ENCODE measurements at places on chromosomes 1 and 21.
A peak's percentile ranks its signal among the peaks of the same experiment; 100 is the strongest.

- no peak for DNase-seq
Measured at GRCh38 chr1:107172450-107173170, 31.8 kb downstream of the NTNG1 start.

DNA sequence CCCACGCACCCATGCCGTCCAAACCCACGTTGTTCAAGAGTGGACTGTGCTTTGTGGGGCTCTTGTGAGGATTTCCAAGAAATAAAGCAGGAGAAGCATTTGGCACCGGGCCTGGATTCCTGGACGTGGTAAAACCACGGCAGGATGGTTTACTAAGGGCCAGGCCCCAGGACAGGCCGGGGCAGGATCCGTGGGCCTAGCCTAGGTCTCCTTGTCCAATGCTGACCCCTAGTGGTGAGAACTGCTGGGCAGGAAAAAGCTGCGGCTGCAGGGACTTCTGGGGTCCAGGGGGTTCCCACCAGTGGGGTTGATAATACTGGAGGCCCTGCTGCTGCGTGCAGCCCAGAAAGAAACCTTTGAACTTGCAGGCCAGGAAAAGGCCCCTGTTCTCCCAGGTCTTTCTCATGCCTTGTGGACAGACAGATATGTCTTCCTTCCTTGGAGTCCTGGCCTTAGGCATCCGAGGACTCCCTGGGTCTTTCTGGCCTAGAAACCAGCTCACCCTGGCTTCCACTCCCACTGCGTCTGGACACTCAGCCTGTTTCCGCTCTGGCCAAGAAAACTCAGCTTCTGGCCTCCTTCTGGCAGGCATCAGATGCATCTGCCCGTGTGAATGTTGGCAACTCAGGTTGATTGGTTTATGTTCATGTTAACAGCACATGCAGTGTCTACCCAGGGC lies 106.9 kb upstream of the TMEM51 start:
- DNase-seq = peak; percentile 79

GRCh38 chr1:227987181-227987580 lies 19.6 kb upstream of the WNT3A start:
- no peak for DNase-seq

DNA sequence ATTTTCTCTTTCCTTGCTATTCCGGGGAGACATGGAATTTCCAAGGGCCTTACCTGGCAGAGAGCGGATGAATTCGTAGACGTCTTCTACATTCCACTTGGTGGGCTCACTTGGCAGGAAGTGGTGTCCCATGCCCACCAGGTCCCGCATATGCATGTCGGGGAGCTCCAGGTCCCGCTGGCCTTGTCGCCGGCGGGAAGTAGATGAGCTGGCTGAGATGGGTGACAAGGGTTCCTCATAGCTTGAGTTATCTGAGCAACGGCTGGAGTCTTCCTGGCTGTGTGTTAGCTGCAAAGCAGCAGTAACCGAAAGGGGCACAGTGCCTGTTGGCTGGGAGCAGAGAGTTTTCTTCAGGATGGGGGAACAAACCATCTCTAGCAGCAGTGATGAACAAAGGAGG lies 7.9 kb upstream of the A3GALT2 start:
- DNase-seq = no peak

DNA sequence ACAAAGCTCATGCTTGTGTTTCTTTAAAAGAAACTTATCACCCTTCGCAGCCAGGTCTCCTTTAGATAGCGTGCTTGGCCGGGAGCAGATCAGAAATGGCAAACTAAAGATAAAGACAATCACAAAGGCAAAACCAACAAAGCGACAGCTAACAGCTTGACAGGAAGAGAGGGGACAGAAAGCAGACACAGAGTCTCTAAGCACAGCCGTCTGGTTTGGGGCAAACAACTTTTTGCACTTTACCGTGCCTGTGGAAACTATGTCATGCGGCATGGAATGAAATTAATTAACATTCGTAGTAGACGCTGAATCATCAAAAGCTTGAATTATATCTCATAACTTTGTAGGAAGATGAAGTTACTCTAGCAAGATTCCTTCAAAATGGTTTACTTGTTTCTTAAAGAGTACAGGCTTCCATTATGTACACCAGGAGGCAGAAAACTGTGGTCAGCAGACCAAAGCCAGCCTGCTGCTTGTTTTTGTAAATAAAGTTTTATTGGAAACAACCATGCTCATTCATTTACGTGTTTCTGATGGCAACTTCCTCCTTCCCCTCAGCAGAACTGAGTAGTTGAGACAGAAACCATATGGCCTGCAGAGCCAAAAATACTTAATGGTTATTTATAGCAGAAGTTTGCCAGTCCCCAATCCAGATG lies 183.2 kb downstream of the KIF26B start:
- no peak for DNase-seq

- DNase-seq = no peak
Measured at GRCh38 chr1:243638186-243638585, 211.9 kb downstream of the AKT3 start.

DNA sequence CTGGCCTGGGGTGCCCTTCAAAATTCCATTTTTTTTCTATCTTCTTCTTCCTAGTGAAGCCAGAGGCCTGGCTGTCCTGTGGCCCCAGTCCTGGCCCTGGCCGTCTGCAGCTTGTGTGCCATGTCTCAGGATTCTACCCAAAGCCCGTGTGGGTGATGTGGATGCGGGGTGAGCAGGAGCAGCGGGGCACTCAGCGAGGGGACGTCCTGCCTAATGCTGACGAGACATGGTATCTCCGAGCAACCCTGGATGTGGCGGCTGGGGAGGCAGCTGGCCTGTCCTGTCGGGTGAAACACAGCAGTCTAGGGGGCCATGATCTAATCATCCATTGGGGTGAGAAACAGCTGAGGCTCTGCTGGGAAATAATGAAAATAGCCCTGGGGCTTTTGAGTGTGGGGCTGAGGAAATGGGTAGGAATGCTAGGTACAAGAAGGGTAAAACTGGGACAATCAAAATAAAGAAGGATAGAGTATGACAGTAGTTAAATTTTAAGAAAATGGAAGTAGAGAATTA lies 2.1 kb downstream of the CD1E start:
- DNase-seq = no peak

GRCh38 chr1:179230251-179230650 lies 774 bp upstream of the ABL2 start:
- DNase-seq = no peak

- DNase-seq = no peak
Measured at GRCh38 chr1:33005838-33006421, 30.8 kb downstream of the AK2 start.

- peak; percentile 16 for DNase-seq
Measured at GRCh38 chr1:52423771-52424170, 19.4 kb downstream of the PRPF38A start.

GRCh38 chr1:65360648-65361047 lies 51.3 kb downstream of the DNAJC6 start:
- DNase-seq = no peak

DNA sequence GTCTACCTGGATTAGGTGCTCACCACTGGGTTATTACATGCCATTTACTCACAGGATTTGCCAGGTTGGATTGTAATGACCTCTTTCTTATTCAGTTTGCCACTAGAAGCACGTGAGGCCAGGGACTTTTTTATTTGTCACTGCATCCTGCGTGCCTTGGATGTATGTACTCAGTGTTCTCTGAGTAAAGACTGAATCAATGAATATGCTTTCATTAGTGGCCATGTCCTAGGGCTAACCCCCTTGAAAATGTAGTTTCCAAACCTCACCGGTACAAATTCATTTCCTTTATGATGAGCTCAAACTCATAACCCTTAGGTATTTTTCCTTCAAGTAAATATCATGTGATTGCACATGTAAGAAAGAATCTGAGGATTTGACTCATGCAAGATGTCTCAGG lies 1.3 kb upstream of the ZP4 start:
- no peak for DNase-seq

DNA sequence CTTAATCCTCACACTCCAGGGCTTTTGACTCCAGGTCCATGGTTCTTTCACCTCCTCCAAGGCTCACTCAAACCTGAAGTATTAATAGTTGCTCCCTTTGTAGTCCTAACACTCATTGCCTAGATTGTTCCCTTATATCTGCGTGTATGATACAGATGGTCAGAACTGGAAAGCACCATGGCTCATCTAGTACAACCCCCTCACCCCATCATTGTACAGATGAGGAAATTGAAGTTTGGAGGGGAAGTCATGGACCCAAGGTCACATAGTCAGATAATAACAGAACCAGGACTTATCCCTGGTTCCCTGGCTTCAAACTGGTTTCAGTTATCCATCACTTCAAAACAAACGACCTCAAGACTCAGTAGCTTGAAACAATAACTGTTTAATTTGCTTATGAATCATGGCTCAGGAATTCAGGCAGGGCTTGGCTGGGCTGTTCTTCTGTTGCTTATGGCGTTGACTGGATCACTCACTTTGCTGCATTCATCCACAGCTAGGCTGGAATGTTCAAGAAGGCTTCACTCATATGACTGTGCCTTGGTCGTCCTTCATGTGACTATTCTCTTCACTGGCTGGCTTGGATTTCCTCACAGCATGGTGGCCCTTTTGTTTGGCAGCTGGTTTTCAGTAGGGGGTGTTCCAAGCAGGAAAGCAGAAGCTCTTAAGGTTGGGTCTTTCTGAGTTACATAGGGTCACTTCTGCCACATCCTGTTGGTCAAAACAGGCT lies 5.0 kb downstream of the NOS1AP start:
- DNase-seq = no peak

- no peak for DNase-seq
Measured at GRCh38 chr1:178066296-178066907, 27.5 kb upstream of the RASAL2 start.

- no peak for DNase-seq
Measured at GRCh38 chr1:176515310-176515709, 52.3 kb downstream of the PAPPA2 start.

GRCh38 chr1:100542285-100542684 lies 4.3 kb downstream of the GPR88 start:
- DNase-seq = no peak

DNA sequence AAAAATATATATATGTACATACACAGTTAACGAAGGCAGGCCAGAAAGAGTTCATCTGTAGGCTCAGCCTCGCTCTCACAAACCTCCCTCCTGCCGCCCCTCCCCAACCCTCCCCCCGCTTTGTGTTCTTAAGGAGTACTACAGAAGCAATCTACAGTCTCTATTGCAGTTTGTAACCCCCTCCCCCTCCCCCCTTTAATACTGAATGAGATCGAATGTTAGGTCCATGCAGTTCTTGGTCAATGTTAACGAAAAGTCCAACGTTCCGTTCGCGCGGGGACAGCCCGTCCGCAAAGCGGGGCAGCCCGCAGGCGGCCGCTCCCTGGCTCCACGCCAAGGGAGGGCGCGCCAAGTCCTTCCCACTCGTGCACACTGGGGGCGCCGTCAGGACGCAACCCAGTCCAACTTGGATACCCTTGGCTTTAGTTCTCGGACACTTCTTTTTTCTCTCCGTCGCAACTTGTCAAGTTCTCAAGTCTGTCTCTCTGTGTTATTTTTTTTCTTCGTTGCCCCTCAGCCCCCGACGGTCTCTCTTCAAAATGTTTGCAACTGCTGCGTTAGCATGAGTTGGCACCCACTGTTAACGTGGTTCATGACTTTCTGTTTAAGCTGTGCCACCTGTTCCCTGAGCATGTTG lies 2.2 kb downstream of the JUN start:
- DNase-seq = peak; percentile 78

- no peak for DNase-seq
Measured at GRCh38 chr1:228207381-228207810, 448 bp upstream of the OBSCN start.

DNA sequence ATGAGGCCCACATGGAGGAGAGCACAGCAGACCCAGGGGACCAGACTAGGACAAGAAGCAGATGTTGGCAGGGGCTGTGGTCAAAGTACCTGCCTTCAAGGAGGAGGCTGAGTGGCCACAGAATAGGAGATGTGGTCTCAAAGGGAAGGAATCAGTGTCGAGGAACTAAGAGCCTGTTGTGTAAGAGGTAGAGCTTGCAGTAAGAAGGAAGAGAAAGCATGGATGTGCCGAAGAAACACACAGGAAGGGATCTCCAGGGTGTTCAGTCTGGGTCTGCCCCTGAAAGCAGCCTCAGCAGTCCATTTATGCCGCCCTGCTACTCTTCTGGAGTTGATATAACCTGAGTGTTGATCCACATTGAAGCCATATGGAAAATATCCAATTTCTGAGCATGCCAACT lies 83.9 kb downstream of the NID1 start:
- no peak for DNase-seq

- no peak for DNase-seq
Measured at GRCh38 chr1:228083871-228084278, 1.4 kb downstream of the ARF1 start.

GRCh38 chr1:90973897-90974798 lies 47.7 kb downstream of the ZNF644 start:
- DNase-seq = no peak

DNA sequence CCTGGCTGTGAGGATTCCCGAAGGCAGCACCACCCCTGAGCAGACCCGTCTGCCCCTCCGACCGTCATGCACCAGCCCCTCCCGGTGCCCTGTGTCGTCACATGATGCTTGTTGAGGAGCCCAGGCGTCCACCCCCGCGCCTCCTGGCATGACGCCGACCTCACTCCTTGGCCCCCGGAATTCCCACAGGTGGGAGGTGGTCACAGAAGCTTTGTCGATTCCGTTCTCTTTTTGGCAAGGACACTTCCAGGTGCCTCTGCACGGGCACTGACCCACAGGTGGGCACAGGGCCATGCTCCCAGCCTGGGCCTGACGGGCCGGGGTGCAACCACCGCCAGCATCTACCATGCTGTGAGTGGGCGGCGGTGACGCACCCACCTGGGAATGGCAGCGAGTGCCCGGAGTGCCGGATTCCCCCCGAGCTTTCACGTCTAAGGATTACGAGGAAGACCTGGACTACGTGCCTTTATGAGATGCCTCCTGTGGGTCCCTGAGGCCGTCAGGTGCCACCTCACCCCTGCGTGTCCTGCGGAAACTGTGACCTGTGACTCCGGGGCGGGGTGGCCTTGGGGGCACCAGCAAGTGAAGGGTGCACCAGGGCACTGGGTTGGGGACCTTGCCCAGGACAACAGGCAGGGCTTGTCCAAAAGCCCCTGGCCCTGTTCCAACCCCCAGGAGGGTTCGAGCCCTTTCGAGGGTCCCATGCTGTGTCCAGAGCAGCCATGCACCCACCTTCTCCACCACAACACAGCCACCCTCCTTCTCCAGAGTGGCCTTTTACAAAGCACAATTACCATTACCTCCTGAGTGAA lies 31.4 kb upstream of the COL6A1 start:
- no peak for DNase-seq
